ENCODE measurements at places on chromosomes 2 and 18.

DNA sequence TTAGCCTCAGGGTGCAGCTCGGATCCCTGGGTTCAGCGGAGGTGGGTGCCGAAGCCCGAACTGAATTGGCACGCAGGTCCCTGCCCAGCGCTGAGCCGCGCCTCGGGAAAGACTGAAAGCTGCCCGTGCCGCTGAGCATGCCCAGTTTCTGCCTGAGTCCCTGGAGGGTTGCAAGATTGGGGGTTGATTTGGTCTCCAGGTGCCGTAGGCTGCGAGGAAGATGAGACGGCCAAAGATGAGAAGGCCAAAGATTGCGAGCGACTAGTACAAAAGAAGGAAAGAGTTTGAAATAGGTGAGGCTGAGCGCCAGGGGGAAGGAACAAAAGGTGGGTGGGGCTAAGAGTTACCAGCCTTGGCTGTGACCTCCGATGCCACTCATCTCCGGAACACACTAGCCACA lies 852 bp upstream of the KCNH7 start:
- DNase-seq = no peak

DNA sequence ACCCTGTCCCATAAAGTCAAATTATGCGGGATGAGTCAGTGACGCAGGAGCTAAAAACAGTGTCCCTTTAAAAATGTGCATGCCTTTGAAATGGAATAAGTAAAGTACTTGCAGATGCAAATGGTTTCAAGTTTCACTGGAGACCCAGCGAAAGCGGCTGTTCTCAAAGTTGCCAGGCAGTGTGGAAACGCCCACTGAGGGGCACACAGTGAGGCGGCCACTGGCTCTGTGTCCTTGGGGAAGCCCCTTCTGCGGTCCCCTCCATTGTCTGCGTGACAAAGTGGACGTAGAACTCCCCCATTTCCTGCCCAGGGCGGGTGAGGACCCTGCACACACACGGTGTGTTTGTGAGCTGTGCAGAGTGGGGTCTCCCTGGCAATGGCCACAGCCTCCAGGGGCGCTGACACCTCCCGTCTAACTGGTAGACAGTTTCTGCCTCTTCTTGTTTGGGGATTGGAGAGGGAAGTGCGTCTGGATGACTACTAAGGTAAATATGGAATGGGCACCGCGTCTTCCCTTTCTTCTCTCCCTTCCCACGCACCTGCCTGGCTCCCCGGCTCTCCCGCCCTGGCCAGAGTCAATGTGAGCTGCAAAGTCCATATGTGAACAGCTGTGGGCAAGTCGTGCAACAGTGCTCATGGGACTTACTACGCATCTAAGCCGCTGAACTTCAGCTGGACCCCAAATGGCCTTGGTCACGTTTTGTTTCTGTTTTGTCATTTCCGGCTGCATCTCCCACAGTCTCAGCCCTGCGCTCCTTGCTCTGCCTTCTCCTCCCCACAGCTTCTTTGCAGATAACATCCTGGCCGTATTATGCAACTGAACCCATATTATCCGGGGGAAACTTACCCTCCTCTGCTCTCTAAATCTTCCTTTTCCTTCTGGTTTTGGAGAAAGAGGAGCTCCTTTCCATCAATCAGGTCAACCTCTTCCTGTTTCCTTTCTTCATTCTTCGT lies 33.7 kb upstream of the ZNF516 start:
- no peak for DNase-seq

DNA sequence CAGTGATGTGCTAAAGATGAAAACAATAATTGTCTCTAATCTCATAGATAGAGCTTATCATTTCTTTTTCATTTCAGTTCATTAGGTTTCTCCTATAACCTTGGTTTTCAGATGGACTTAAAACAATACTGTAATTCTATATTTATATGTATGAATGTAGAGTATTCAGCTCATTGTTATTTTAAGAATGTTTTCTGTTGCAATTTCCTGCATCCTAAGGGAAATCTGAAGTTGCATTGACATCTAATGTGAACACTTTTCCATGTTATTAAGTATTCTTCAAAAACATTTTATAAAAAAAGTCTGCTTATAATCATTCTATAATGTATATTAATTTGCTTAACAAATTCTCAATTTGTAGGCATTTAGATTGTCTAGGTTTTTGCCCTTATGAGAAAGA lies 288.9 kb downstream of the XIRP2 start:
- no peak for DNase-seq

DNA sequence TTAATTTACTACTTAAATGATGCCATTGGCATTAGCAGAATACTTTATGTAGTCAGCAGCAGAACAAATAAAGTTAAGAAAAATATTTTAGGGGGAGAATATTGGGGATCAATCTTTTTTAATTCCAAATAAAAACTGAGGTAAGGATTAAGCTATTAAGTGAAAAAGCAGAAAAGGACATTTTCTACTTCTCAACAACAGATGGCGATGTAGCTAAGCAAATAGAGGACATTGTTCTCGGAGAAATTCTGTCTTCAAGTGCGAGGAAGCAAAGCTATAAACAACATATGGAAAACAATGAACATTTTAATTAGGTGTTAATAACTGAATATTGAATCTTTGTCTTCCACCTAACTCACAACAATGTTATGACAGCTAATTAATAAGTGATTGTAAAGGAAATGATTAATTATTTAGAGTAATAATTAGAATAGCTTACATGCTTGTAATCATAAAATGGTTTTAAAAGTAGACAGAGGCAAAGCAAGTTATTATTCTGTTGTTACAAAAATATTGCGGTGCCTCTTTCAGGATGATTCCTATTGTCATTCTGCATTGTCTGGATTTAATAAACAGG lies 32.9 kb upstream of the CCDC93 start:
- no peak for DNase-seq

DNA sequence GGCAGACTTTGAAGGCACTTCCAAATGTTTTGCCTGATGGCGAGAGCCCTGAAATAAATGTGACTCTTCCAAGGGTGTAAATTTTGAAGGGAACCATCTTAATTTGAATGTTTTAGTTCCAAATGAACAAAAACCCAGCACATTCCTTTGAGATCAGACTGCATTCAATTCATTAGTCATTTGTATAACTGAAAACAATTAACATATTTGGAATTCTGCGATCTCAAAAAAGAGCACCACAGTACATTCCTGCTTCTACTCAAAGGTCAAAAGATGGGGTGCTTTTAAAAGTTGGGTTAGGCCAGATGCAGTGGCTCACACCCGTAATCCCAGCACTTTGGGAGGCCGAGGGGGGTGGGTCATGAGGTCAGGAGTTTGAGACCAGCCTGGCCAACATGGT lies 38.2 kb upstream of the CHRNA1 start:
- DNase-seq = no peak

DNA sequence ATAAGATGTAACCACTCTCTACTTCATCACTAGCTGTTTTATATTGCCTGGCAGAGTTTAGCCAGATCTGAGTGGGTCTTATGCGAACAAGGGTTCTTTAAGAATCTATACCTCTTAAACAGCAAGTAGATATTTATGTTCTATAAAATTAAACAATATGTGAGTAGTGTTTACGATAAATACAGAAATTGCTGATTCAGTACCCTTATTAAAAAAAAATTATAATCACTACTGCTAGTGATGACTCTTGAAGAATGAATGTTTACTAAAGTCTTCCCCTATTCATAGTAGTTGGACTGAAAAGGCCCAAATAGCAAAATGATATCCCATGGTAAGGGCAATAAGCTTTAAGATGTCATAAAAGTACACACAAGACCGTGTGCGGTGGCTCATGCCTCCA lies 98.7 kb upstream of the DTNB start:
- no peak for DNase-seq

DNA sequence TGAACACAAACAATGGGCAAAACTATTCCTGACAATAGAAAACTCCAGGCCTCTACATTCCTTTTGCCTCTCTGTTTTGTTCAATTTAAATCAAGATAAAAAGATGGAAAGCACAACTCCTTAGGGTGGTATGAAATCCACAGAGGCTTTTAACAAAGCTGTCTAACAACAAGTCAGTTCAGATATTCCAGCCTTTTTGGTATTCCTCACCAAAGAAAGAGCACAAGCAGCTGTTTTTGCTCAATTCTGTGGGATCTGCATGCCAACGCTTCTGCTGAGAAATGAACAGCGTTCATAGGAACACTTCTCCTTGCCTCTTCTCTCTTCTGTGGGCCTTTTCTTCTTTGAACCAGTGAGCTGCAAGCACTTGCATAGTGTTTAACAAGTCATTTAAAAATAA lies 411.6 kb upstream of the TCF4 start:
- DNase-seq = no peak

Measured in stimulated activated CD8-positive, alpha-beta memory T cell treated with anti-CD3 and anti-CD28 coated beads, Interleukin-12 subunit alpha, Interleukin-12 subunit beta, amount 100 ng/mL, for 1 hour (primary cell).